Activated naive CD4-positive, alpha-beta T cell treated with anti-CD3 and anti-CD28 coated beads, Interleukin-2, amount 50 U/mL, for 16 hours (primary cell): ENCODE measurements at places on chromosomes 12 and 14.
A peak's percentile ranks its signal among the peaks of the same experiment; 100 is the strongest.

- no peak for DNase-seq
Measured at GRCh38 chr14:105282098-105282725, 18.6 kb downstream of the BRF1 start.

- DNase-seq, result no peak
Measured at GRCh38 chr12:120834489-120835303, 69.5 kb downstream of the SPPL3 start.

DNA sequence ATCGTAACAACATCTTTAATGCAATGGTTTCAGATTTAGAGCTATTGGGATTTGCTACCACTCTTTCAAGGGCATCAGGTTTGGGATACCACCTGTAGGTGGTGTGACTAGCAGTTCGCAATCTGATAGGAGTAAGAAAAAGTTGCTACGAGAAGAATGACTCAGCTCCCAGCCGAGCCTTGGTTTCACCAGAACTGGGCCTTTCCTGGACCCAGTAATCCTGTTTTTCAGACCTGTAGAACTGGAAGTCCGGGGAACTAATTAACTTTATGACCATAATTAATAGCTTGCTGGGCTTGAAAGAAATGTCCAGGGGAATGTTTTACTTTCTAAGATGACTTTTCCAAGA, 770 bp downstream of the ABHD4 start:
- DNase-seq, result peak; percentile 42

- DNase-seq, result no peak
Measured at GRCh38 chr12:52206304-52207040, 14.7 kb upstream of the KRT80 start.

- no peak for DNase-seq
Measured at GRCh38 chr12:70332236-70332635, 33.9 kb upstream of the KCNMB4 start.

DNA sequence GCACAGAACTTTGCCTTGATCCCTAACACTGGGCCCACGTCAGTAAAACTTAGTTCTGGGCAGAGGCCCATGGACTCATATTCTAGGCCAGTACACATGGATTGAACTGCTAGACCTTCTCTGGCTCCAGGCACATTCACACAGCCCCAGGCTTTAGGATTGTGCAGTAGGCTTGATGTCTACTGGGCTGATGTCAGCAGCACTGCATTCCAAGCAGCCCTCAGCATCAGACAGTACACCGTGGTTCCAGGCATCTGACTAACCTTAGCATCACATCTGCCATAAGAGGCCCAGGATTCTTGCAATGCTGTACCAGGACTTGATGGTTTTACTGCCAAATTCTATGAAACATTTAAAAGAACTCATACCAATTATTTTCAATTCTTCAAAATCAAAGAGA, 301.9 kb downstream of the CCER1 start:
- no peak for DNase-seq

DNA sequence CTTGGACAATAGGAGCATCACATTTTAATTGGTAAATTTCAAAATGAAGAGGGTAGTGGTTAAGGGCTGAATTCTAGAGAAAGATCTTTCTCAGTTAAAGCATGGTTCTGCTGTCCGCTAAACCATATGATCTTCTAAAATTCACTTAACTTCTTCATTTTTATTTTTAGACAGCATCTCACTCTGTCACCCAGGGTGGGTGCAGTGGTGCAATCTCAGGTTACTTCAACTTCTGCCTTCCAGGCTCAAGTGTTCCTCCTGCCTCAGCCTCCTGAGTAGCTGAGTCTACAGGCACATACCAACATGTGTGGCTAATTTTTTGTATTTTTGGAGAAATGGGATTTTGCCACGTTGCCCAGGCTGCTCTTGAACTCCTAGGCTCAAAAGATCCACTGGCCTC, 226.7 kb upstream of the ABCD2 start:
- DNase-seq, result no peak

DNA sequence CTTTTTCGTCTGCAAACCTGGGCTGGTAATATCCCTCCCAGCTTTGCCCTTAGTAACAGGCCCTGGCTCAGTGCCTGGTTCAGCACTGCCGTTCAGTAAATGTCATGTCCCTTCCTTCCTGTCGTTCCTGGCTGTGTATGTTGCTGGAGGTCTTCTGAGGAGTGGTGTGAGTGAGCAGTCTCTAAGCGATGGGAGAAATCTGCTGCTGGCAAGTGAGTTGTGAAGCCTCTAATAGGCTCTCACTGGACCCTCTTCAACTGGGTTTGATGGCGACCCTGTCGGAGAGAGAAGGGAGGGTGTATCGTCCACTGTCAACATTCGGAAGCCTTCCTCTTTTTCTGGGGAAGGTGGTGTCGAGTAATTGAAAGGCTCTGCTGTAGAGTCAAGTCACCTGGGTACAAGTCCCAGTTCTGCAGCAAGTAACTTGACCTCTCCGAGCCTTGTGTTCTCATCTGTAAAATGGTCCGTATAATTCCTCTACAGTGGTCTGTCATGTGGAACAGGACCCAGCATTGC, 62.8 kb downstream of the HRK start:
- DNase-seq, result no peak

DNA sequence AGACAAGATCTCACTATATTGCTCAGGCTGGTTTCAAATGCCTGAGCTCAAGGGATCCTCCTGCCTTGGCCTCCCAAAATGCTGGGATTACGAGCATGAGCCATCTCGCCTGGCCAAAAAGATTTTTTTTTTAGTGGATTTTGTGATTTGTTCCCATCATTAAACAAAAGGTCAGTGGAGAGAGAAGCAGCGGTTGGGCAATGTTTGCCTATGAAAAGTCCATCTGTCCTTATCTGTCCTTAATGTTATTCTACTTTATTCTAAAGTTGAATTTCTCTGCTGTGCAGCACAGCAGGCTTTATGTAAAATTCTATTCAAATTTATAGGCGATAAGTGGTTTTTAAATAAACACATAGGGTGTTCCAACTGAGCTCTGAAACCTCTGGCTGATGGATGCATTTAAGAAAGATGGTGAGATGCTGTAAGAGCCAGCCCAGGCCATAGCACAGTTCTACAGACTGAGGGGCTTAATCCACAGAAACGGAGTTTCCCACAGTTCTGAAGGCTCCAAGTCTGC, 18.8 kb downstream of the HCAR2 start:
- DNase-seq, result no peak

DNA sequence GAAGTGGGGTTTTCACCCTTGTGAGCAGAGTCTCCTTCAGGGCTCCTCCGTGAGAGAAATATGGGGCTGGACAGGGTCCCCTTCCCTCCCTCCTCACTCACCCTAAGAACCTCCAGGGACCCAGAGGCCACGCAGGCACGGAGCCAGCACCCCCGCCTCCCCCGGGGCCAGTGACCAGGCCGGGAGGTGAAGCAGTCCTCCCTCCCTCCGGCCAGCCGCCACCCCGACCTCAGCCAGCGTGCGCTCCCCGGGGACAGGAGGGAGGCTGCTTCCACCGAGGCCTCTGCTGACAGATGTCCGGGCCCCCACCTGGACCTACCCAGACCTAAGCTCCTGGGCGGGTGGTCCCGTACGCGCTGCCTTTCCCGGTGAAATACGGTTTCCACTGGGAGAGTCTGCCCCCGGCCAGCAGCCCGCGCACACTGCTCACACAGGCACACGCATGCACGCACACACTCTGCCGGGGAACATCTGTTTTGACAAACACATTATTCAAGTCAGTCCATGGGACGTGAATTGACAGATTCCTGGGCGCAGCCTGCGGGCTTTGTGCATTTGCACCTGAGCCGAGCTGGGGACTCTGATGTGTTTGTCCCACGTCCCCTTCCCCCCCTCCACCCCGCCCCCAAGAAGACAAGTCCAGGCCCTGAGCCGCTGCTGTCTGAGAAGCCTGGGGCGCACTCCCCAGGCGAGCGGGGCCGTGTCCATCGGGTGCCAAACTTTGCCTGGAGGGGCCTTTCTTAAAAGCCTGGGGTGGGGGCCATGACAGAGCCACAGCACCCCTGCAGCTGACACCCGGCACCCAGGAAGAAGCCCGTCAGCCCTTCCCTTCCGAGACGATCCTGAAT, 725 bp downstream of the RIMBP2 start:
- DNase-seq, result no peak

- DNase-seq, result no peak
Measured at GRCh38 chr14:44477953-44478352, 29.1 kb downstream of the FSCB start.

DNA sequence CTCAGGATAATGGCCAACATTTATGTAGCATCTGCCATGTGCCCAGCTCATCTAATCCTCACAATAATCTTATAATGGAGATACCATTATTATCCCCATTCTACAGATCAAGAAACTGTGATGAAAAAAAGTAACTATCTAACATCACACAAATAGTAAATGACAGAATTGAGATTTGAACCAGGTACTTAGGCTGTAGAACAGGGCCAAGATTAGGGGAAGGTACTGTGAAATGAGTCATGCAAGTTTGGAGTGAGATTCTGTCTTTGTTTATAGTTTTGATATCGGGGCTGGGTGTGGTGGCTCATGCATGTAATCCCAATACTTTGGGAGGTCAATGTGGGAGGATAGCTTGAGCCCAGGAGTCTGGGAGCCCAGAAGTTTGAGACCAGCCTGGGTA, 1.3 kb upstream of the GNPTAB start:
- no peak for DNase-seq

DNA sequence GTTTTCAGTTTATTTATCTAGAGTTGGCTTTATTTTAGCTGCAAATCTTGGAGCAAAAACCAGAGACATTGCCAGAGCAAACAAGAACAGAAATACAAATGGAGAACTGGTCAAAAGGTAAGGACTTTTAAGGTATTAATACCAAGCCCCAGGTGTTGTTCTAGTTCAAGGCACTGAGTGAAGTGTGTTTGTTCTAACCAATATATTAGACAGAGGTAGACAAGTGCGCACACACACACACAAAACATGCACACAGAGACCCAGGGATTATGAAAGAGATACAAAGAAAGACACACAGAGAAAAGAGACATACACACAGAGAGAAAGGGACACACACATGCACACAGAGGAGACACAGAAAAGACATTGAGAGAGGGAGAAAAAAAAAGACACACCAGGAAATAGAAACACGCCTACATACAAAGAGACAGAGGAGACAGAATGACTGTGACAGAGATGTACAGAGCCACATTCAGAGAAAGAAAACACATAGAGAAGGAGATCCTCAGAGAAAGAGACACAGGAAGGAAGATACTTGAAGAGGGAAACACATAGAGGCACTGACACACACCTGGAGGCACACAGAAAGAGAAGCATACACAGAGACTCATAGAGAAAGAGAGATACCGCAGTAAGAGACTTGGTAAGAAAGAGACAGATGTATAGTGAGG, 50.2 kb downstream of the MIPOL1 start:
- DNase-seq, result no peak

GRCh38 chr12:5220835-5221234, 177.2 kb downstream of the KCNA5 start:
- DNase-seq, result no peak

- no peak for DNase-seq
Measured at GRCh38 chr12:57868851-57869268, 22.3 kb upstream of the CTDSP2 start.

GRCh38 chr14:95226801-95227200, 69.5 kb upstream of the DICER1 start:
- DNase-seq, result no peak
